ENCODE measurements at places on chromosomes 4 and X. TPM values are rescaled to one million over a fixed set of nuclear protein-coding genes. Genes with fewer than 3 reads are reported as not detected.

GRCh38 chr4:44679060-44679459, 840 bp downstream of the GUF1 start:
- DNase-seq = no peak
- peaks cover 13% of the 10 kb centered on the region for H3K4me1 ChIP-seq
- H3K27ac ChIP-seq = peak overlapping the region; percentile 82
- no peaks in the 10 kb centered on the region for H3K27me3 ChIP-seq
- H3K36me3 ChIP-seq = peaks cover 36% of the 10 kb centered on the region

The CXorf49B gene
- not detected for total RNA-seq

GRCh38 chr4:114326358-114326757, 272.2 kb upstream of the UGT8 start:
- no peaks in the 10 kb centered on the region for H3K27me3 ChIP-seq
- no peaks in the 10 kb centered on the region for H3K4me1 ChIP-seq
- no peak overlapping the region for H3K4me3 ChIP-seq
- no peak overlapping the region for H3K27ac ChIP-seq

The MAGEB17 gene
- total RNA-seq = 0.25 TPM

DNA sequence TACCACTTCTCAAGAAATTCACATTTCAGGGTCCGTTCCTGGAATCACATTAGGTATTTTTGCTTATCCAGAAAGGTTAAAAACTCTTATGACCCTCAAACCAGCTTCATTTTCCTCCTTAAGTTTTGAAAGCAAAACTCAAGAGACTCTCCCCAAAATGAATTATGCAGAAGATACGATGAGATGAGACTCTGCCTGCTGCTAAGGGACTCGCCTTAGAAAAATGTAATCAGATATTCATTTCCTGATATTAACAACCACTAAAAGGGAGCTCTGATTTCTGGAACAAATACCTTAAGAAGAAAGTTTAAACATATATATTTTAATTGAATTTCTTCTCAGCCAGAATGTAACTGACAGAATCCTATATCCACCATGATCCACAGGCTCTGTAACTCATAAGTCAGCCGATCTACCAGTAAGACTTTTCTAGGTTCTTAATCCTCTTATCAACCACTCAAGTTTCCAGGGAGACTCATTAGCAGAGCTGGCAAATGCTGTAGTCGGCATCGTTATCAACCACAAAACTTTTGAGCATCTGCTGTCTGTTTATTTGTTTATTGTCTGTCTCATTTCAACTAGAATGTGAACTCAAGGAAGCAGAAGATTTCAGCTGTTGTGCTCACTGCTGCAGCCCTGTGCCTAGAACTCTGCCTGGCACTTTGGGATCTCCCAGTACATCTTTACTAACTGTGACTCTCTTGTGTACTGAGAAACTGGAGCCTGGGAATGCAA, 112.5 kb downstream of the LDB2 start:
- no peak overlapping the region for H3K27ac ChIP-seq
- H3K4me1 ChIP-seq = no peaks in the 10 kb centered on the region
- no peaks in the 10 kb centered on the region for H3K36me3 ChIP-seq
- DNase-seq = no peak
- H3K4me3 ChIP-seq = no peak overlapping the region

The CTBP1 gene
- total RNA-seq = 134 TPM

Data from K562 (cell line).